CD4-positive, alpha-beta T cell treated with Interleukin-1 beta for 1 hour (primary cell): ENCODE measurements at places on chromosomes 5 and 9.

DNA sequence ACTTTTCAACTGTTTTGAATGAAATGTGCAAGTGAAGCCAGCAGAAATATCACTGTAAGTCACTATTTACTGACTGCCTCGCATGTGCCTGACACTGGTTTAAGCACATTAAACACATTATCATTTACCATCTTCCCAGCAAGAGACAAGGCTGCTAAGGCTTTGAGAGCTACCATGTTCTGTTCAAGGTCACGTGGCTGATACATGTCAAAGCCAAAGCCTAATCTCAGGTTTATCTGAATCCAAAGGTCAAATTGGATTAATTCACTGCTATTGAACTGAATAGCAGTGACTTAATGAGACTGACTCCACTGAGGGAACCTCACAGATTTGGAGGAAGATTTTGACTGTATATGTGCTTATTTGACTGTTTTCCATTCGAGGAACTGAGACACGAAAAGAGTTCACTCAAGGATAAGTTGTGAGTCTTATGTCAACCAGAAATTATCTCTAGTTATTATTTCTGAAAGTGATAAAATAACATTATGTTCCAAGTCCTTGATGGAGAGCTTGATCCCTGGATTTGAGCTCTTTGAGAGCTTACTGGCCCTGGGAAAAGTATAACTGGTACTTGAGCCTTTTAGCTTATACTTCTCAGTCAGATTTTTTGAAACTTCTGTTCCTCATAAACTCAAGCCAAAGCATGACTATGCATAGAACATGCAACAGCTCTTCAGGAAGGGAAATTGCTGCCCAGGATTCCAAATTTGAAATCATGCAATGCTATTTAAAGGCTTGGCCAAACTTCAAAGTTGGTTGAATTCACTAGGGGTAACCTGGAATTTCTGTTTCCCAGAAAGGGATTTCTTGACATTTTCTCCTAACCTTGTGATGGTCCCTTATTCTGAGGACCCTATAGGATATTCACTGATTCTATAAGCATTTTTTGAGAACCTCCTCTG, 23.4 kb upstream of the ARHGAP26 start:
- no peak for DNase-seq

DNA sequence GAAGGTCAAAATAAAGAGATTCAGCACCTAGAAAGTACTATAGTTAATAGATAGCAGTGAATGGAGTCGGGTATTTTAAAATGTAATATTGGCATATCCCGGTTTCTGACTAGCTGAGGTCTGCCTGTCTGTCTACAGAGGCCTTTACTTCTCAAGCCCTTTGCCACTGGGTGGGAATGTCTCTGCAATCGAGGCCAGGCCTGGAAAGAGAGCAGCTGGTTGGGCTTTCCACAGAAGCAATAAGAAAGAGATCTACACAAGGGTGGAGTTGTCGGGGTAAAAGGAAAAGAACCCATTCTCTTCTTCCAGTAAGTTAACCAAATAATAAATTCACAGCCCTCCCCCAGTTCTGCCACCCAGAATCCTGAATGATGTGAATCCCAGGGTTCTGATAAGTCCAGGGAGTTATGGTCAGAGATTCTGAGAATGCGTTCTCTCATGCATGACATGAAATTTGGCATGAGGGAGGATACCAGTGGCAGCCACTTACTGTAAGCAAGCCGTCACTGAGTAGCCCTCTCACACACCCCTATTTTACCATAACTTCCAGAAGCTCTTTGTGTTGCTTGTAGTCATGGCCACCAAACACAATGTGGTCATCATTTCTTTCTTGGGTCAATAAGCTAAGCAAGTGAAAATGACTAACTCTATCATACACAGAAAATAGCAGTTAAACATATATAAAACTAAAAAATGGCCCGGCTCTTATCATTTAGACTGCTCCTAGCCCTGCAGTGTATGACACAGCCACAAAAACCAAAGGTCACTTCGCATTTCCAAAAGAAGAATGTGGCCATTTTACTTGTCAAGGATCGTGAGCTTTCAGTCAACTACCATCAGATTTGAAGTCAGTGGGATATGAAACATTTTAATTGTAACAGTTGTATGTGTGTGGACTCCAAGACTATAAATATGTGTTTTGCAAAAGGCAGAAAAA, 185.0 kb downstream of the GLIS3 start:
- DNase-seq = no peak

GRCh38 chr5:131264451-131265099, 722 bp downstream of the CDC42SE2 start:
- peak; percentile 52 for DNase-seq

DNA sequence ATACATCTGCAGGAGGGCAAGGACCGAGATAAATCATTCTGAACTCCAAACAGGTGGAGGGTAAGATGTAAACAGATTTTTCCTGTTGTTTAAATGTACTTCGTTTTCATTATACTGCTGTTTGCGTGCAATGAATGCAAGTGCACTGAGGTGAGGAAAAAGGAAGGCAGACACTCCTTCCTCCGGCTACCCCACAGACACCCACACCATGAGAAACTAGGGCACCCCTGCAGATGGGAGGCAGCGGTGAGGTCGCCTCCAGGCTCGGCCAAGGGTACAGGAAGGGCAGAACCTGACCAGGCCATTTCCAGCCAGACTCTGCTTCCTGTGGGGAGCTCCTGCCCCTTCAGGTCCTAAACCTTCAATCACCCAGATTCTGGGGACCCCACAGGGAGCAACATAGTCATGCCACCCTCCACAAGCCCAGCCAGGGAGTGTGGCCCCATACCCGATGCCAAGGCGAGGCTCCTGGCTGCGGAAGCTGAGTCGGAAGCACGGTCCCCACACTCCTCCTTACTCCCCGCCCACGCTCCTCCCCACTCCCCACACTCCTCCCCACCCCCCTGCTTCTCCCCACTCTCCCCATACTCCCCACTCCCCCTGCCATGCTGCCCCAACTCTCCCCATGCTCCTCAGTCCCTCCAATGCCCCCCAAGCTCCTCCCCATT, 37.1 kb downstream of the VAV2 start:
- peak; percentile 5 for DNase-seq

DNA sequence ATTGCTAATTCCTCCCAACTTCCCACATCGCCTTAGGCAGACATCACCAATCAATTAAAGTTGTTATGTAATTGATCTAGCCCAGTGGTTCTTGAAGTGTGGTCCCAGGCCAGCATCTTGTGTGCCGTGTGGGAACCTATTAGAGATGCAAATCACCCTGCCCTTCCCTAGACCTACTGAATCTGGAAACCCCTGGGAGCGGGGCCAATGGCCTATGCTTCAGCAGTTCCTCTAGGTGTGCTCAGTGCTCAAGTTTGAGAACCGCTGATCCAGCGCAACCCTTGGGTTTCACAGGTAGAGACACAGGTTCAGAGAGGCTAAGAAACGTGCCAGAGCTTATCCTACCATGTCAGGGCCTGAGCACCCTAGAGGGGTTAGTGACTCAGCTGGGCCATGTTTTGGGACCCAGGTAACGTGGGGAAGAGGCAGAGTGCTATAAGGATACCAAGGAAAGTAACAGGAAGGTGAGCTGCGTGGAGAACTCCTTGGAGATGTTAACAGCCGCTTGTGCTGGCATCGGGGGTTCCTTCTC, 4.4 kb downstream of the SLC34A1 start:
- no peak for DNase-seq

DNA sequence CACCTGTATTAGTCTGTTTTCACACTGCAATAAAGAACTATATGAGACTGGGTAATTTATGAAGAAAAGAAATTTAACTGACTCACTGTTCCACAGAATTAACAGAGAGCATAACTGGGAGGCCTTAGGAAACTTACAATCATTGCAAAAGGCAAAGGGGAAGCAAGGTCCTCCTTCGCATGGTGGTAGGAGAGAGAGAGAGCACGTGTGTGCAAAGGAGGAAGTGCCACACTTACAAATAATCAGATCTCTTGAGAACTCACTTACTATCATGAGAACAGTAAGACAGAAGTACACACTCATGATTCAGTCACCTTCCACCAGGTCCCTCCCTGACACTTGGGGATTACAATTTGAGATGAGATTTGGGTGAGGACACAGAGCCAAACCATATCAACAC, 258.7 kb downstream of the TRIM32 start:
- DNase-seq = peak; percentile 27

- DNase-seq = no peak
Measured at GRCh38 chr5:171846323-171846722, 60.7 kb downstream of the SMIM23 start.

GRCh38 chr9:20462410-20462809, 159.9 kb downstream of the MLLT3 start:
- no peak for DNase-seq

DNA sequence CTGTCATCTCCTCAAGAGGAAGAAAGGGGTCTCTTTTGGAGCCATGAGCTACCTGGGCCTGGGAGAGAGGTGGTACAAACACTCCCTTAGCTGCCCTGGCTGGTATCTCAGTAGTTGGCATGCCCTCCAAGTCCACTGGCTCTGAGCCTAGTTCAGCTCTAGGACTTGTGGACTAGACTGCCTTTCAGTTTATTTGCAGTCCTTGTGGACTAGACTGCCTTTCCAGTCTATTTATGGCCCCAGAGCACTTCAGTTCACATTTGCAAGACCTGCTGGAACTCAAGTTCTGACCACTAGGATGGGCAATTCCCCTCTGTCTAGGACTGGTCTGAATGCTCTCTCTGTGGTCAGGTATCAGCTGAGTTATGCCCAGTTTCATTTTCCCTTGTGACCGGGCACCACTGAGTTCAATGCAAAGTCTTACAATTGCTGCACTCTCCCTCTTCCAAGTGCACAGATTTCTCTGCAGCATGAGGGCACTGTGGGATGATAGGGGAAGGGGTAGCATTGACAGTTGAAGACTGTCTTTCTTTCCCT, 1019.0 kb downstream of the TAF11L14 start:
- DNase-seq = no peak

- DNase-seq = peak; percentile 46
Measured at GRCh38 chr5:402615-403359, 40.2 kb upstream of the EXOC3 start.

- DNase-seq = no peak
Measured at GRCh38 chr9:99201603-99202002, 20.1 kb downstream of the ALG2 start.

- no peak for DNase-seq
Measured at GRCh38 chr5:122715095-122715494, 59.8 kb upstream of the SNX2 start.

DNA sequence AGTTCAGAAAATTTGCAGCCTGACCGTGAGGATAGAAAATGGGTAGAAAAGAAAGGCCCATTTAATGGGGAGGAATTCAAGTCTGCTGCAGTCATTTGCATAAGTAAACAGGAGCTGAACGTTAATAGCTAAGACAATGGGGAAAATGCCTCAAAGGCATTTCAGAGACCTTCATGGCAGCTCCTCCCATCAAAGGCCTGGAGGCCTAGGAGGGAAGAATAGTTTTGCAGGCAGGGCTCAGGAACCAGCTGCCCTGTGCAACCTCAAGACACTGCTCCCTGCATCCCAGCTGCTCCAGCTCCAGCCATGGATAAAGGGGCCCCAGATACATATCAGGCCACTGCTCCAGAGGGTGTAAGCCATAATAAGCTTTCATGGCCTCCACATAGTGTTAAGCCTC, 32.2 kb upstream of the CDH18 start:
- no peak for DNase-seq

- no peak for DNase-seq
Measured at GRCh38 chr9:93224591-93224990, 40.7 kb downstream of the WNK2 start.

- no peak for DNase-seq
Measured at GRCh38 chr5:149069711-149070110, 6.8 kb upstream of the SH3TC2 start.

DNA sequence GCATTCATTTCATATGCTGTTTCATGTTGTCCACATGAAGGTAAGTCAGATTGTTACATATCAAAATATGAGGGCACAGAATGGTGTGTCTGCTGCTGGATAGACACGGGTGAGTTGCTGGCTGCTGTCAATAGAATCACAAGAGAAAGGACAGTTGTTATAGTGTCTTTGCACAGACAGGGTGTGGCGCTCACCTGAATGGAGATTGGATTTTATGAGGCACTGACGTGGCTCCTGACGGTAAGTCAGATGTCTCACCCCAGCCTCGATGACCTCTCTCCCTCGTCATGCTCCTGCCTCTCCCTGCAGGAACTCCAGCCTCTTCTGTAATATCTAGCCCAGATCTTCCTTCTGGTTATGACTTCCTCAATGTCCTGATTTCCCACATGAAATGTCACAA, 75.4 kb upstream of the SELENOP start:
- DNase-seq = no peak

DNA sequence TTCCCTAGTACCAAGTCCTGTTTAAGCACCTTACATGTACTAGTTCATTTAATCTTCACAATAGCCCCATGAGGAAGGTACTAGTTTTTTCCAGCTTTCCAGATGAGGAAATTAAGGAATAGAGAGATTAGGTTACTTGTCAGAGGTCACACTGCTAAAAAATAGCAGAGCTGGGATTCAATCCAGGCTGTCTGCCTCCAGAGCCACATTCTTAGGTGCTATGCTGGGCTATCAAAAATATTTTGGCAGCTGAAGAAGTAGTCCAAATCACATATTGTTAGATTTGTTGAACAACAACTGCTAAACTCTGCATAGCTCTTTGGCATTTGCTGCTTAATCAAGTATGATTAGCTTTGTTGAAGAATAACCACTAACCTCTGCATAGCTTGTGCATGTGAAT, 591.5 kb upstream of the KLF4 start:
- no peak for DNase-seq

DNA sequence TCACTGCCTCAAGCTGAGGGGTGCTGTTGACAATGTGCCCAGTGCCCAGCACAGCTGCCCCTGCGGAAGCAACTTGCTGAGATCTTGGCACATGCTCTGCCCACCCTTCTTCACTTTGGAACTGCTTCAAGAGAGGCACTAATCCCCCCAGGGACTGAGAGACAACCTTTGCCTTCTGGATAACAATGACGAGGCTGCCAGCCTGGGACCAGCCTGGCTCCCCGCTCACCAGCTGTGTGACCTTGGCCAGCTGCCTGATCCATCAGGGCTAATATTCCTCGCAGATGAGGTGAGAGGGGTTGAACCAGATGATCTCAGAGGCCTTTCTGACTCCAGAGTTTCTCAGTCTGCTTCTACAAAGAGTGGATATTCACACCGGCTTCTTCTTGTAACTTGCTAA, 81.0 kb downstream of the SHB start:
- DNase-seq = no peak

DNA sequence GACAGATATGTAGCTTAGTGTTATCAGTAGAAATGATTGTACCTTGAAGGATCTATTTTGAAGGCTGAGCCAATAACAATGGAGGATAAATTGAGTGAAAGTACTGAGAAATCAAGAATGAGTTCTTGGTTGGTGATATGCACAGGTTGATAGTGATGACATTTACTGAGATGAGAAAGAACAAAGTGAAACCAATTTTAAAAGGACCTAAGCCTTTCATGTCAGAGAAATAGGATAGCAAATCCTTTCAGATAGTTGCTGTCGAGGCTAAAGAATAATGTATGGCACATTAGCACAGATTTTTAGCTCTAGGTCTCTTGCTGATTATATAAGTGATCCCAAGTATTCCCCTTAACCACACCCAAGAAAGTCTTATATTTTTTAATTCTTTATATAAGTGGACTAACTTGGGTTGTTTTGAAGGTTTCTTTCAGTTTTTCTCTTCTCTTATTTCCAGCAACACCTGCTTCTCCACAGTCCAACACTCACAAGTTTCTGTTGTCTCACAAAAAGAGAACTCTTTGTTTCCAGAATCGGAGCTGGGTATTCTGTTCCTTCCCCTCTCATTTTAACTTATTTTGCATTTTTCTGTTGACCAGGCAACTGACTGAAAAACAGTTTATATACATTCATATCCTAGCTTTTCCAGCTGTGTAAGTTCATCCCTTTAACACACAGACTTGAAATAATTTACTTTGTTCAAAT, 286.9 kb upstream of the ATP10B start:
- DNase-seq = no peak
